ENCODE measurements at places on chromosomes 2 and 18. TPM values are rescaled to one million over a fixed set of nuclear protein-coding genes. Genes with fewer than 3 reads are reported as not detected.
A peak's percentile ranks its signal among the peaks of the same experiment; 100 is the strongest.

Gene TCF23
- not detected for total RNA-seq

Gene EMILIN1
- 26.9 TPM for total RNA-seq

Gene C1QL2
- not detected for total RNA-seq

Gene TGIF1
- total RNA-seq: 108 TPM

Gene LGALSL
- 9.4 TPM for total RNA-seq

Gene HOXD13
- total RNA-seq: not detected

Gene KIF1A
- total RNA-seq: 0.29 TPM

- DNase-seq: no peak
Observed at GRCh38 chr2:47512581-47513083, 109.7 kb downstream of the MSH2 start.

- no peak for DNase-seq
Observed at GRCh38 chr2:109331081-109331480, 202.1 kb downstream of the SH3RF3 start.

- DNase-seq: no peak
Observed at GRCh38 chr2:149651229-149651628, 63.7 kb upstream of the MMADHC start.

DNA sequence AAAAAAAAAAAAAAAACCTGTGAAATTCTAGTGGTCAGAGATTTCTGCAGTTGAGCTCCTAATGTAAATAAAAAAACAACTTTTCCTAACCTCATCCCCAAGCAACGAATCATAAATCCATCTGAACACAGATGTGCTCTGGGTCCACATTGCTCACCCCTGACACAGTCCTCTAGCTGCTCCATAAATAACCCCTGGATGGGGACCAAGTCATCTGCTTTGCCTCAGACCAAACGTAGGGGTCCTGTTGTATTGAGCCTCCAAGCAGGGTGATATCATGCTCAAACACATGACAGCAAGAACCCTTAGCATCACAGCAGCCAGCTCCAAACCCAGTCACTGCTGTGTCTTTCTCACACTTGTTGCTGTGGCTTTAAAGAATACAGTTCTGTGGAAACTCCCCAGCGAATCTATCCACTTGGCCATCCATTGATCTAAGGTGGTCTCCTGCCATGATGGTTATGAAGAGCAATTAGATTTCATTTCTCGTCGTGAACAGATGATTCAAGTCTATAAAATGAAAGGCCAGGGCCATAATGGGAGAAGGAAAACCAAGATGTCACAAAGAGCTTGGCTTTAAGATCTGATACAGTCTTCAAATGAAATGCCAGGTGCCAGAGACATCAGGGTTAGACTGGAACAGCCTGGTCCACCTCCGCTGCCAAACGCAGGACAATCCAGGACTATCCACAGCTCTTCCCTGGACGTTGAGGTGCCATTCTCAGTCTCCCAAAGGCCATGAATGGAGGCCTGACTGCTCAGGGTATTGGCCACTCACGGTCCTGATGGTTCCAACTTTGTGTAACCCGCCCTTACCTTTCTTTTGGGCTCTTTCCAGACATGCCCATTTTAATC is 39.0 kb downstream of the TBC1D8 start:
- DNase-seq: no peak

DNA sequence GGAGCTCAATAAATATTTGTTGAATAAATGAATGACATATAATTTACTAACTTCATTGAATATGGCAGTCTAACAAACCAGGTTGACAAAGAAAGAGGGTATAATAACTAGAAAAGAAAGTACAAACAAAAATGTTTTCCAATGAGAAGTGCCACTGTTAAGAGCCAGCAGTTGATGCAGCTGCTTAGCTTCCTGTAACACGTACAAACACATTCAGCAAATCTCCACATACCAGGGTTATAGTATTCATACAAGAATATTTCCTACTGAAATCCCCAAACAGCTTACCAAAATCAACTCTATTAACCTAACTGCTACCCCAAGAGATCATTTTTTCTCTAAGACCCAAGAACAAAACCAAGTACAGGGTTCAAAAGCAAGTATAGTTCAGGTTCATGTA is 77.7 kb downstream of the THADA start:
- DNase-seq: no peak

- DNase-seq: no peak
Observed at GRCh38 chr2:206324869-206325268, 50.4 kb downstream of the ZDBF2 start.

DNA sequence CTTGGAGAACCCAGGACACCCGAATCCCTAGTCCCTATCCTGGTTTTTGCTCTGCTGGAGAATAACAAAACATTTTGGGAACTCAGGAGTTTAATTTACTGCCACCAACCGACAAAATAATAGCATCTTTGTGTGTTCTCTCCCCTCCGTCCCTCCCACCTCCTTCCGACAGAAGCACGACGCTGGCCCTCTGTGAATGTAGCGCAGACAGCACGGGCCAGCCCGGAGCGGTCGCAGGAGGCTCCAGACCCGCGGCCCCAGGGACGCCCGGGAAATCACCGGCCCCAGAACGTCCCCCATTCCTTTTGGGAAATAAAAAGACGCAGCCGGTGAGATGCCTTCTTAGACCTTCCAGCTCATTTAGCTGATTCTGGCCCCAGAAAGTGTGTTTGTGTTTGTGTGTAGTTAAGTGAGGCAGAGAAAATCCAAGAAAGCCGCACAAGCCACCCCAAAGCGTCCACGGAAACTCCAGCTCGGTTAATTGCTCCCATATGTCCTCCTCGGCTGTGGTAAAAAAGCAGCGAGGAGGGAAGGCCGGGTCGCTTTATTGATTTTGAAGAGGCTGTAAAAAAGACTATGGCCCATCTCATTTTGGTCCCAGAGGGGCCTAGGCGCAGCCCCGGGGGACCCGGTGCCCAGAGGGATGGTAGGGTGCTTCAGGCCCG is 577 bp upstream of the TANC1 start:
- DNase-seq: peak; percentile 52

DNA sequence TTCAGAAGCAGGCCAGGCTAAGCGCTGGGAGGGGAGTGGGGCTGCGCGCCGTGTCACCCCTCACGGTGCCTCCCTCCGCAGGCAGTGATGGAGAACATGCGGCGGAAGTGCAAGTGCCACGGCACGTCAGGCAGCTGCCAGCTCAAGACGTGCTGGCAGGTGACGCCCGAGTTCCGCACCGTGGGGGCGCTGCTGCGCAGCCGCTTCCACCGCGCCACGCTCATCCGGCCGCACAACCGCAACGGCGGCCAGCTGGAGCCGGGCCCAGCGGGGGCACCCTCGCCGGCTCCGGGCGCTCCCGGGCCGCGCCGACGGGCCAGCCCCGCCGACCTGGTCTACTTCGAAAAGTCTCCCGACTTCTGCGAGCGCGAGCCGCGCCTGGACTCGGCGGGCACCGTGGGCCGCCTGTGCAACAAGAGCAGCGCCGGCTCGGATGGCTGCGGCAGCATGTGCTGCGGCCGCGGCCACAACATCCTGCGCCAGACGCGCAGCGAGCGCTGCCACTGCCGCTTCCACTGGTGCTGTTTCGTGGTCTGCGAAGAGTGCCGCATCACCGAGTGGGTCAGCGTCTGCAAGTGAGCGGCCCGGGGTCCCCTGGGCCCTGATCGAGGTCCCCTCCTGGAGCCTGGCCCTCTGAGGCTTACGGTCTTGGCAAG is 12.2 kb downstream of the WNT10A start:
- DNase-seq: no peak

DNA sequence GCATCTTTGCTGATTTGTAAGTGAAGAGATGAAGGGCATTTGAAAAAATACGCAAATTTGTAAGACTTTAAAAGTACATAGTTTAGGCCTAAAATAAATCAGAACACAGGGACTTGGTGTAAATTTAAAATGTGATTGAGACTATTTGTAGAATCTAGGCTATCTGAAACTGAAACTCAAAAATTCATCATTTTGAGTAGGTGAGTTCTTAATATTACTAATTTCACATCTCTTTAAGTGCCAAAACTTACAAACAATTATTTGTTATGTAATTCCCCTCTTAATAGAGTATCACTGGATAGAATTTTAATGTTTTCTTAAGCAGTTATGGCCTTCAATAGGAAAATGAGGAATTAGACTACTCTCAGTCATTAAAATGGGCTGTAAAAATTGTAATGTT is 14.0 kb upstream of the HRH4 start:
- DNase-seq: no peak

GRCh38 chr2:57862153-57862552 is 184.5 kb upstream of the VRK2 start:
- no peak for DNase-seq

- DNase-seq: no peak
Observed at GRCh38 chr18:44556296-44556695, 124.4 kb upstream of the SETBP1 start.

GRCh38 chr2:196170606-196171247 is 651 bp downstream of the STK17B start:
- DNase-seq: peak; percentile 51

DNA sequence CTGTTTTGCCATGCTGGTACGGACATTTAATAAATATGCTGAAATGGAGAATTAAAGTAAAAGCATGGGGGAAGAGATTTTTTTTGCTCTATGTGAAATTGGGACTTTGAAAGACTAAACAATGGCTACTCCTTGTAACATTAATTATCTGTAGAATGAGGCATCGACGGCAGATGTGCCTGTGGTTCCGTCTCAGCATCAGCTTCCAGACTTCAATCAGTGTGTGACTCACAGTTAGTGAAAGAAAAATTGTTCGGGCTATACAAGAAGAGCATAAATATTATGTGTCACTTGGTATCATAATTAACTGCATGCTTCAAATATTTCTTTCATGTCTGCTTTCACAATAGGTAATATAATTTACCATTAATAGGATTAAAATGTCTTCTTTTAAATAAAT is 117.0 kb upstream of the SMIM21 start:
- no peak for DNase-seq

- no peak for DNase-seq
Observed at GRCh38 chr2:121297217-121297830, 12.3 kb upstream of the TFCP2L1 start.

- no peak for DNase-seq
Observed at GRCh38 chr2:158782136-158782535, 13.0 kb upstream of the DAPL1 start.

GRCh38 chr2:159903443-159904126 is 105.6 kb upstream of the CD302 start:
- DNase-seq: peak; percentile 34

- no peak for DNase-seq
Observed at GRCh38 chr2:99524056-99524455, 34.2 kb upstream of the REV1 start.

DNA sequence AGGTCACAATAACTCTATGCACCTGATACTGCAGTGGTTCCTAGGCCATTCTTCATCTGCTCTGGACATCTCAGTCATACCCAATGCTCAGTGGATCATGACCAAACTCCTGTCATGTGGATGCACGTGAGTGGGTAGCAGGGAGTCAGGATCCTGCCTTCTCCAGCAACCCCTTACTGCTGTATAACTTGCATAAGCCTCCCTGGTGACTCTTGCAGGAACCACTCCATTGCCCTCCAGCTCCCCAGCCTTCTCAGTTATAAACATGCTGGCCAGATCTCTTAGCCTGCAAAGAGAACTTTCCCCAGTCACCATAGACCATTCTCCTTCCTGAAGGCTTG is 98.6 kb upstream of the ZNF397 start:
- no peak for DNase-seq

- no peak for DNase-seq
Observed at GRCh38 chr2:65108780-65109179, 21.1 kb downstream of the RAB1A start.

- DNase-seq: no peak
Observed at GRCh38 chr2:3223080-3223923, 154.3 kb downstream of the EIPR1 start.

GRCh38 chr2:182713601-182714000 is 2.5 kb upstream of the DNAJC10 start:
- DNase-seq: no peak

DNA sequence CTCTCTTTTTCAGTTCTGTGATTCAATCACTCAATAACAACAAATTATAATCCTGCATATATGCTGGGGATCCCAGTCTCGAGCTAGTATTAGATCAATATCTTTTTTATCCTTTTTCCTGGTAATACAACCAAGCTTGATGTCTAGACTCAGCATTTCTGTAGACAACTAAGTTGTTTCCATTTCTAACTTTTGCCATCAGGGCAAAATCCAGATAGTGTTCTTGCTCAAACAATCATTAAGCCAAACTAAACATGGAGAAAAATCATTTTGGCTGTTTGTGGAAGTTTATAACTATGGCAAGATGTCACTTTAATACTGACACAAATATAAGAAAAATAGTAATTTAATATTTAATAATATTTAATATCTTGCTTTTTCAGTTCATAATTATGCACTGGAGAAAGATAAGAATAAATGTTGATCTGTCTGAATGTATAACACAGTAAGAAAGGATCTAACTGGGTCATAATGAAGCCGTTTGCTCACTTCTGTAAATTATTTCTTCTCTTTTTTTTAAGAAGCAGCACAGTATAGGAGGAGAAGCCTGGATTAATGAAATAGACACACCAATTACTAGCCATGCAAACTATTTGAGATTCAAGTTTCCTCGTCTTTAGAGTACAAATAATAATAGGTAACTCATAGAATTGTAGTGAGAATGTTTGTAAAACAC is 979.1 kb downstream of the LRP1B start:
- no peak for DNase-seq

DNA sequence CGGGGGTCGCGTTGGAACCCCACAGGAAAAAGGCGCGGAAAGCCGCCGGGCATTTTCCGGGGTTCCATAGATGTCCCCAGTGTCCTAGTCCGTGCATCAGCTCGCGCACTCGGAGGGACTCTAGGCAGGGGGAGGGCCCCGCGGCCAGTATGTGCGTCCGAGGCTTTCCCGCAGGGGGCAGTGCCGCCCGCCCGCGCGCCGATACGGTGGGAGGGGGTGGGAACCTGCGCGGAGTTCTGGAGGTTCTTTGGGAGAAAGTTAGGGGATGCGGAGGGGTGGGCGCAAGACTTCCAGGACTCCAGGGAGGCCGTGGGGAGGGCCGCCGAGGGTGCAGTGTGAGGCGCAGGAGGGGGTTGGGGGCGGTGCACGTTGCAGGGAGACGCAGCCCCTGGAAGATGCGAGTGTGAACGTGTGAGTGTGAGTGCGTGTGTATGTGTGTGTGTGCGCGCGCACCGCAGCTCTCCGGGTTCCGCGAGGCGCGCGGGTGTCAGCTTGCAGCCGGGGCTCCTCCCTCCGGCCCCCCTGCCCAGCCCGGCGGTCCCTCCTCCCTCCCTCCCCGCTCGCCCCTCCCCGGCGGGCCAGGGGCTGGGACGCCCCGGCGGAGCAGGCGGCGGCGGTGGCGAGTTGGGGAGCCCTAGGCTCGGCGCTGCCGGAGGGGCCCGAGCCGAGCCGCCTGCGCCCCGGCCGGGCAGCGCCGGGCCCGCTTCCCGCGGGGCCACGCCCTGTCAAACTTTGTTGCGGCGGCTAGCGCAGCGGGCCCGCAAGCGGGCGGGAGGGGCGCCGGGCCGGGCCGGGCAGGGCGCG is at the start of gene TCF7L1:
Gene TCF7L1, plus strand, starts transcription at position 559 of the 804 bp plus-strand sequence. CDS start 293 bp downstream, outside the sequence.
- DNase-seq: peak; percentile 81

DNA sequence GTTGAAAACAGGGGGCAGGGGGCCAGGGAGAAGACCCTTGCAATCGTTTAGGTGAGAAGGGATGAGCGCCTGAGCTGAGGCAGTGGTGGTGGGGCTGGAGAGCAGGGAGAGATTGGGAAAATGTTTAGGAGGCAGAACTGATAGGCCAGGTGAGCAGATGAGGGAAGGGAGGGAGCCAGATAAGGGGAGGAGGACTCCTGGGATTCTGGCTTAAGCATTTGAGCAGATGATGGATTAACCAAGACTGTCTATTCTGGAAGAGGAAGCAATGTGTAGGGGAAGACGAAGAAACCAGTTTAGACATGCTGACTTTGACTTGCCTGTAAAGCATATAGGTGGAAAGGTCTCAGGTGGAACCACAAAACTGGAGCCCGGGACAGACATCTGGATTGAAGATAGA is 49.9 kb upstream of the ASPRV1 start:
- no peak for DNase-seq

- no peak for DNase-seq
Observed at GRCh38 chr18:80104364-80104779, 4.7 kb upstream of the ADNP2 start.

Data from breast epithelium (tissue), 4 donors.